ENCODE measurements at places on chromosomes 2 and 18. TPM values are rescaled to one million over a fixed set of nuclear protein-coding genes. Genes with fewer than 3 reads are reported as not detected.

The NBEAL1 gene
- 17.6 TPM for total RNA-seq

The NEB gene
- total RNA-seq: 0.48 TPM

The KLHL29 gene
- total RNA-seq: 4.6 TPM

The LCT gene
- 0.40 TPM for total RNA-seq

The ECEL1 gene
- not detected for total RNA-seq

The AKAIN1 gene
- total RNA-seq: not detected

The DSG4 gene
- total RNA-seq: not detected

The CPLX4 gene
- total RNA-seq: not detected

The UGT1A8 gene
- 15.1 TPM for total RNA-seq

The RTP5 gene
- total RNA-seq: not detected

The OSR1 gene
- 0.06 TPM for total RNA-seq

The MYO5B gene
- total RNA-seq: 3.1 TPM

The GCG gene
- total RNA-seq: not detected

The SAG gene
- not detected for total RNA-seq

The EVX2 gene
- total RNA-seq: not detected

The RAB6C gene
- total RNA-seq: not detected

The BOK gene
- total RNA-seq: 4.6 TPM

The D2HGDH gene
- total RNA-seq: 3.7 TPM

The NT5DC4 gene
- not detected for total RNA-seq

The LOXHD1 gene
- total RNA-seq: not detected
